Neural progenitor cell (in vitro differentiated cells): ENCODE measurements at places on chromosomes 3 and 15. TPM values are rescaled to one million over a fixed set of nuclear protein-coding genes. Genes with fewer than 3 reads are reported as not detected.

SEMA3F gene
- total RNA-seq: 14.5 and 42.5 TPM in 2 replicates

- H3K27me3 ChIP-seq: no peaks in the 10 kb centered on the region
- H3K4me1 ChIP-seq: peaks cover 4% of the 10 kb centered on the region
- H3K36me3 ChIP-seq: no peaks in the 10 kb centered on the region
Observed at GRCh38 chr3:122880624-122881023, 85.8 kb downstream of the SLC49A4 start.

DNA sequence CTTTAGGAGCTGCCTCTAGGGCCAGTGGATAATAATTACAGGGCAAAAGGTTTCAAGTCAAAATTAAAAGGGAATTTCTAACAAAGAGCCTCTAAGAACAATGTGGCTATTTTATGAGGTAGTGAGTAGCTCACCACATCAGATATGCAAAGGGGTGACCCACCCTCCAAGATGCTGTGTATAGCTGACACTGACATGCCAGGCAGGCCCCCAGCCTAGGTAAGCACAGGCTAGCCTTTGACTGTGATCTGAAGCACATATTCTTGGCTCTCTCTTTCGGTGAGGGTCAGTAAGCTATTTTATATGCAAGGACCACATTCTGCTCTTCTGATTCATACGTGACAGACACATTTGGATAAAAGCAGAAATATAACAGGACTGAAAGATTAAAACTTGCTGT is 2.8 kb upstream of the THSD4 start:
- peaks cover 24% of the 10 kb centered on the region for H3K4me1 ChIP-seq
- H3K36me3 ChIP-seq: no peaks in the 10 kb centered on the region
- no peak for DNase-seq

- no peak overlapping the region for H3K4me3 ChIP-seq
- no peaks in the 10 kb centered on the region for H3K36me3 ChIP-seq
- no peak overlapping the region for H3K27ac ChIP-seq
- no peaks in the 10 kb centered on the region for H3K4me1 ChIP-seq
- DNase-seq: peak; percentile 85
Observed at GRCh38 chr15:77650265-77650664, 17.6 kb upstream of the LINGO1 start.

GRCh38 chr3:171480526-171480925 is 20.3 kb upstream of the TNIK start:
- H3K4me3 ChIP-seq: no peak overlapping the region
- no peak overlapping the region for H3K27ac ChIP-seq
- DNase-seq: no peak
- H3K27me3 ChIP-seq: no peaks in the 10 kb centered on the region

GRCh38 chr3:49673121-49673714 is 933 bp upstream of the APEH start:
- H3K4me3 ChIP-seq: peak overlapping the region; percentile 81
- no peak overlapping the region for H3K27ac ChIP-seq
- peak; percentile 30 for DNase-seq
- H3K36me3 ChIP-seq: no peaks in the 10 kb centered on the region
- H3K4me1 ChIP-seq: peaks cover 8% of the 10 kb centered on the region

FANCD2OS gene
- total RNA-seq: not detected in 2 replicates

VPS39 gene
- total RNA-seq: 55.3 and 66.9 TPM in 2 replicates

- peak; percentile 4 for DNase-seq
- H3K27me3 ChIP-seq: no peaks in the 10 kb centered on the region
- no peak overlapping the region for H3K4me3 ChIP-seq
- H3K27ac ChIP-seq: no peak overlapping the region
Observed at GRCh38 chr3:148203297-148204010, 494.2 kb upstream of the AGTR1 start.

DNA sequence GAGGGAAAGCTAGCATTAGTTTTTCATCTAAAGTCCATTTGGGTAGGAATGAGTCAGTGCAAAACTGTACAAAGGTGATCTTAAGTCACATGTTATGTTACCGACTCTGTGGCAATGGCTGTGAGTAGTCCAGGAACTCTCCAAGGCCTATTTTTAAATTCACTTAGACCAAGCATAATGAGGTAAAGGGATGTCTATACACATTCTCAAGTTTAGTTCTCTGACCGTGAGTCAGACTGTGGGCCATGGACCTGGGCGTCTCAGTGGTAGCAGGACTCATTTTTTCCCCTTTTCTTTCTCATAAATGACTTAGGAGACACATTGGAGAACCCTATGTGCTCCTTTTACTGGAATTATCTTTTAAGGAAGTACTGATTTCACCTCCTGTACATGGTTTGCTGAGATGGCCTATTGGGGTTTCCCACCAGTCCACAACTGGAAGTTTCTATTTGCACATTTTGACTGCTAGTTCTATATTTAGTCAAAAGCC is 488.7 kb upstream of the TPRG1 start:
- H3K27me3 ChIP-seq: no peaks in the 10 kb centered on the region
- no peak overlapping the region for H3K27ac ChIP-seq
- no peaks in the 10 kb centered on the region for H3K4me1 ChIP-seq
- DNase-seq: no peak
- no peaks in the 10 kb centered on the region for H3K36me3 ChIP-seq

GRCh38 chr3:100129941-100130340 is 15.6 kb upstream of the FILIP1L start:
- H3K27ac ChIP-seq: no peak overlapping the region
- no peak for DNase-seq
- H3K36me3 ChIP-seq: no peaks in the 10 kb centered on the region
- no peaks in the 10 kb centered on the region for H3K4me1 ChIP-seq
- no peak overlapping the region for H3K4me3 ChIP-seq

DNA sequence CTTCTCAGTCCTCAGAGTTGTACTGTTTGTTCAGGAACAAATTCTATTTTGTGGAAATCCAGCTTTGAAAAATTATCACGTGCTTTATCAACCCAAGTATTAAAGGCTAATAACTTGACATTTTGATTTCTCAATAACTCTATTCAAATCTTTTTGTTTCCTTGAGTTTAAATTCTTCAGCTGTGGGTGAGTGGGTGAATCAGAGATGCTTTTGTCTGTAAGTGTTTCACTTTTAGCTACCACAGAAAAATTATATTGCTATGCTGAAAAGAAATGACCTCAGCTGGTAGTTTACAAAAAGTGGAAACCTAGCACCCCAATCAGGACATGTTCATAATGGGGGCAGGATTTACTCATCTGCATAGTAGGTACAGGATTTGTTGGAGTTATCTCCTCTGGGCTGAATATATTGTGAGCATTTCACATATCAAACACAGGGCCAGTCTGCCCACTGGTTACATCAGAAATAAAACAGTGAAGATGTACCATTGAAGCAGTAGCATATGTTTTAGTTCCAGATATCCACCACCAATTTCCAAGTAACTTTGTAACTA is 30.5 kb downstream of the MINDY4B start:
- no peaks in the 10 kb centered on the region for H3K36me3 ChIP-seq
- H3K27ac ChIP-seq: no peak overlapping the region
- no peaks in the 10 kb centered on the region for H3K4me1 ChIP-seq
- H3K4me3 ChIP-seq: no peak overlapping the region

POU1F1 gene
- total RNA-seq: not detected in 2 replicates

GRCh38 chr3:33646406-33646805 is 71.6 kb downstream of the CLASP2 start:
- no peak for DNase-seq
- H3K4me3 ChIP-seq: no peak overlapping the region
- H3K4me1 ChIP-seq: peaks cover 5% of the 10 kb centered on the region
- no peaks in the 10 kb centered on the region for H3K27me3 ChIP-seq
- H3K36me3 ChIP-seq: no peaks in the 10 kb centered on the region

KIF7 gene
- 4.3 and 15.7 TPM in 2 replicates for total RNA-seq

DNA sequence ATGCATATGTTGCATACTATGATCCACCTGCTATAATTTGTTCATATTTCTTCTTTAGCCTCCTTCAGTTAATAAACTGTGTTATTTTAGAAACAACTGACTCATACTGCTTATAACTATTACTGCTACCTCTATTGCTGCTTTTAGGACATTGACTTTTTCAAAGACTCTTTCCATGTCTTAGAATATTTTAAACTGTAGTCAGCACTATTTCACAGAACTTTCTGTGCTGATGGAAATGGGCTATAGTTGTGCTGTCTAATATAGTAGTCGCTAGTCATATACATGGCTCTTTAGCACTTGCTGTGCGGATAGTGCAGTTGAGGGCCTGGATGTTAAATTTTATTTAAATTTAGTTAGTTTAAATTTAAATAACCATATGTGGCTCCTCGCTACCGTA is 55.6 kb downstream of the NEK11 start:
- H3K36me3 ChIP-seq: no peaks in the 10 kb centered on the region
- no peaks in the 10 kb centered on the region for H3K27me3 ChIP-seq
- no peak overlapping the region for H3K27ac ChIP-seq
- no peak overlapping the region for H3K4me3 ChIP-seq
- DNase-seq: no peak

PPP2R3A gene
- 24.1 and 41.5 TPM in 2 replicates for total RNA-seq

RBM5 gene
- total RNA-seq: 282 and 372 TPM in 2 replicates
